ENCODE measurements at places on chromosomes 12 and 14.

GRCh38 chr14:68972507-68973218, 6.4 kb downstream of the ACTN1 start:
- no peak for DNase-seq

DNA sequence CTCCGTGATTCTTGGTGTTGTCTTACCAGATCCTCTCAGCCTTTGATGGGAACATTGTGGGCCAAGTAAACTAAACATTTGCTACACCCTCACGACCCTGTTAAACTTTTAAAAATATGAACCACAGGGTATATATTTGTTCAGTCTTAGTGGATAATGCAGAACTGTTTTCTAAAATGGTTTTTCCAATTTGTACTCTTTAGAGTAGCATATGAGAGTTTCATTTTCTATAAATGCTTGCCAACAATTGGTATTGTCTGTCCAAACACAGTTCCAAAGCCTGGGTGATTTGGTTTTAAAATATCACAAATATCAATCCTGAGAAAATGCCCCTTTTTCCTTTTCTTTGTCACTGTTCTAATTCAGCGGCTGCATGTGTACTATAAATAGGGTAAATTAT, 6.7 kb upstream of the IL22 start:
- no peak for DNase-seq

GRCh38 chr12:57548013-57548315, 972 bp upstream of the DCTN2 start:
- no peak for DNase-seq

DNA sequence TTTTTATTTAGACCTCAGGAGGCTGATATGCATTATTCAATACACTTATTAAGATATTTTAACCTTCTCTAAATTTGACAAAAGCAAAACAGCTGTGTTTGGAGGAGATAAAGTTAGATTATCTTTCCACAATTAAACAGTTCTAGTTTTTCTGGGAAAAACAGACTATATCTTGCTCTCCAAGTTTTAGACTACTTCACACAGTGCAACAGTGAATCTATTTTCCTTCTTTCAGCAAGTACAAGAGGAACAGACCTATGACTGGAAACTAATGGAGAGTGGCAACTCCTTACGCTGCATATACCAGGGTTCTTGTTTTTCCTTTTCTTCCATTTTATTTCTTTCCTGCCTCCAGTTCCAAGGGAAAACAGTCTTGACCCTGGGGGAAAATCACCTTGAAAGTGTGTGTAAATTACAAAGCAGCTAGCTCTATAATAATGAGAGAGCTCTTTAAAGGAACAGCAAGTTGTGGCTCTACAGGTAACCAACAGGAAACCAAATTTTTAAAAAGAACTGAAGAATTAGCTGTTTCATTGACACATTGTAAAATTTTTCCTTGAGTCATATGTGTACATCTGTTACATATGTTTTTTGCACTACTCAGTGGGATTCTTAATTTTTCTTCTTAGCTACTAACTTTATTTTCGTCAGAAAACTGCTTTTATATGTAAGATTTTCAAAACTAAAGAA, 27.4 kb downstream of the DNM1L start:
- DNase-seq = no peak

DNA sequence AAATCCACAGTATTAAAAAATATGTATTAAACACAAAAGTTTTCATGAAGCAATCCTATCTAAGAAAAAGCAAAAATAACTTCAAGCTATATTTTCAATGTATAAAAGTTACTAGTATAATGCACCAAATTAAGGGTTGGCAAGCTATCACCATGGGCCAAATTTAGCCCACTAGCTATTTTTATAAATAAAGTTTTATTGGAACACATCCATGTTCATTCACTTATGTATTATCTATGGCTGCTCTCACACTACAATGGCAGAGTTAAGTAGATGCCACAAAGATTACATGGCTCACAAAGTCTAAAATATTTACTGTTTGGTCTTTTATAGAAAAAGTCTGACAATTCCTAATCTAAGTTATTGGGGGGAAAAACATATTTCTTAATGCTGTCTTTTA, 17.6 kb downstream of the KLHL28 start:
- no peak for DNase-seq

GRCh38 chr12:27179400-27180214, 64.5 kb upstream of the STK38L start:
- no peak for DNase-seq

- DNase-seq = no peak
Observed at GRCh38 chr14:27410981-27411380, 813.1 kb upstream of the NOVA1 start.

DNA sequence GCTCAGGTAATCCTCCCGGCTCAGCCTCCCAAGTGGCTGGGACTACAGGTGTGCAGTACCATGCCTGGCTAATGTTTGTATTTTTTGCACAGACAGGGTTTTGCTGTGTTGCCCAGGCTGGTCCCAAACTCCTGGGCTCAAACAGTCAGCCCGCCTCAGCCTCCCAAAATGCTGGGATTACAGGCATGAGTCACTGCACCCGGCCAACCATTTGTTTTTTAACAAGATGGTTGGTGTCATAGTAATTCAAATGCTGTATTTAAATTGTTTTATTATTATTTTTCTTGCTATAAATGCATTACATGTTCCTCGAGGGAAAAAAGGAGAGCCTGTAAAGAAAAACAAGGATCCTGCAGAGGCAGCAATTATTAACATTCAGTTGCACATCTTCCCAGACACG, 83.9 kb downstream of the EP400 start:
- DNase-seq = no peak

DNA sequence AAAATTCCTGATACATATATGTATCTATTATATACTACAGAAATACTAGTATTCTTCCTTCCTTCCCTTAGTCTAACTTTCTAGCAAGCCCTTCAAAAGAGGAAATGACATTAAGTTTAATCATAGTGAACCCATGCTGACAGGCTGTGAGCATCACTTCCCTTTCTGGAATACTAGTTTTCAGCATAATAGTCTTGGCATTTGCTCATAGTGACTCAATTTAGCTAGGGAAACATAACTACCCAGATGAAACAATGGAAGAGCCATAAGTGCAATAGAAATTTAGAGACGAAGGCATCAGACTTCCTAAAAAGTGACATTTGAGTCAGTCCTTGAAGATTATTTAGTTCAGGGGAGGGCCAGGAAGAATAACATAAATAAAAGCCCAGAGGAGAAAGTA, 184.5 kb upstream of the CRY1 start:
- no peak for DNase-seq

DNA sequence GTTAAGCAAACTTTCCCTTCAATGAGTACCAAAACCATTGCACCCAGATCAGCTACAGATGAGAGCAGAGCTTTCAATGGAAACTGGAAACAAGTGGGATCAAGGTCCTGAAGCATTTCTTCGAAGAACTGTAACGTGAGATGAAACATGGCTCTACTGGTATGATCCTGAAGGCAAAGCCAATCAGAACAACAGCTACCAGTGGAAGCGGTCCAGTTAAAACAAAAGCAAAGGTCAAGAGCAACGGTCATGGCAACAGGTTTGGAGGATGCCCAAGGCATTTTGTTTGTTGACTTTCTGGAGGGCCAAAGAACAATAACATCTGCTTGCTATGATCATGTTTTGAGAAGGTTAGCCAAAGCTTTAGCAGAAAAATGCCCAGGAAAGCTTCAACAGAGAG, 137.9 kb upstream of the CPSF6 start:
- DNase-seq = no peak

- DNase-seq = no peak
Observed at GRCh38 chr12:107684990-107685359, 624 bp upstream of the PWP1 start.

DNA sequence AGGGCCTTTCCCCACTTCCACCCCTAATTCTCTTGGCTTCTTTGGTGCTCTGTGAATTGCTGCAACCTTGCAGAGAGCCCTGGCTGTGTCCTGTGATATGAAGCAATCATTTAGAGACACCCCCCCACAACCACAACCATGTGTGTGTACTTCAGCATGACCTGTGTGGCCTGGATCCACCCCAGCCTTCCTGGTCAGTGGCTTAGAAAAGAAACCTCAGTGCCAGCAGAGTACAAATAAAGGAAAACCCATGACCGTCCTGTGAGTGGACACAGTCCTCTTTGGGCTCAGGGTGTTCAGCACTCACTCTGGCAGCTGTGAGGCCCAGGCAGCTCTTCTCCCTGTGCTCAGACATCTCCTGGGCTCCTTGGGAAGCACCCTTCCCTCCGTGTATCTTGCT, 206.6 kb upstream of the DIO3 start:
- no peak for DNase-seq

- no peak for DNase-seq
Observed at GRCh38 chr12:69966839-69967238, 141.8 kb downstream of the MYRFL start.

GRCh38 chr12:127143020-127143419, 1124.0 kb upstream of the TMEM132C start:
- DNase-seq = no peak

DNA sequence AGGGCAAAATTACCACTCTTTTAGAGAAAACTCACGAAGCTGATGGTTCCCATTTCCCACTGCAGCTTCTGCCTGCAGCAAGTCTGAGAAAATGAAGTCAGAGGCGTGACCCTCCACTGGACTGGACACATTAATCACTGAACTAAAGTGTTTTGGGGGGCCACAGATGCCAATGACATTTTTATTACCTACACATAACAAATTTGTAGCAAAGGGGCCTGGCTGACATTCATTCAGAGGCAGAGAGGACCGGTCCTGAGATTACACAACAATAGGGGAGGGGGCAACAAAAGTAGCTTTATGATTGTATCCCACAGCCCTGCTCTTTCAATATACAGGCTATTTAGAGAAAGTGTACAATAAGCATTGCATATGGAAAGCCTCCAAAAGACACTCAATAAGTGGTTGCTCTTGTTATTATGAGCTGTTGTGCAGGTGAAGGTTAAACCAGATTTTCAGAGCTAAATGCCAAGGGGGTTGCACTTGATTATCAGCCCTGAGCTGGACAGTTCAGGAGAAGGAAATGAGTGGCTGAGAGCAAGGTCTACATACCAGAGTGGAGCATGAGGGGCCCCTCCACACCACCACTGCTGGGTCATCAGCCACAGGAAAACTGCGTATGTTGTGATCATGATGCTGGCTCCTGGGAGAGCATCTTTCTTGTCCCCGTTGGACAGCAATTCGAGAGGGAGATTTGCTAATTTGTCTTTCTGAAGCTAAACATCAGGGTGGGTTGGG, 41.5 kb upstream of the CCDC60 start:
- no peak for DNase-seq

All from D721Med (cell line).